Kasumi-1 (cell line): ENCODE measurements at places on chromosomes 3 and 15.

- DNase-seq, result no peak
Measured at GRCh38 chr3:138939561-138940241, 7.2 kb downstream of the FOXL2 start.

GRCh38 chr3:44045476-44046275 lies 196.0 kb upstream of the TOPAZ1 start:
- peak; percentile 89 for DNase-seq

GRCh38 chr3:33936171-33936920 lies 137.9 kb downstream of the PDCD6IP start:
- DNase-seq, result no peak

DNA sequence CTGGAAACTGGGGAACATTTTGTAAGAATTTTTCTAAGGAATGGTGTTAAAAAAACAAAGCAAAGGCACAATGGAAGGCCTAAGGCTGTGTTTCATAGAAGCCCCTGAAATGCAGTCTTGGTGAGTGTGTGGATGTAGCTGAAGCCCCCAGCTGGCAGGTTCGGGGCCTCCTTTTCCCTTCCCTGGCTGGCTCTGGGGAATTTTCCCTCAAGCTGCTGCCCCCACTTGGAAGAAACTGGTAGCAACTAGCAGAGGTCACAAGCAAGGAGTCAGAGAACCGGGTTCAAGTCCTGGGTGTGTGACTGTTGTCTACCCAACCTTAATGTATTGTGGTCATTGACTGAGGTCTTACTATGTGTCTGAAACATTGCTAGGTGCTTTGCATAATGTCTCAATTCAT lies 85.3 kb upstream of the MYZAP start:
- DNase-seq, result no peak

DNA sequence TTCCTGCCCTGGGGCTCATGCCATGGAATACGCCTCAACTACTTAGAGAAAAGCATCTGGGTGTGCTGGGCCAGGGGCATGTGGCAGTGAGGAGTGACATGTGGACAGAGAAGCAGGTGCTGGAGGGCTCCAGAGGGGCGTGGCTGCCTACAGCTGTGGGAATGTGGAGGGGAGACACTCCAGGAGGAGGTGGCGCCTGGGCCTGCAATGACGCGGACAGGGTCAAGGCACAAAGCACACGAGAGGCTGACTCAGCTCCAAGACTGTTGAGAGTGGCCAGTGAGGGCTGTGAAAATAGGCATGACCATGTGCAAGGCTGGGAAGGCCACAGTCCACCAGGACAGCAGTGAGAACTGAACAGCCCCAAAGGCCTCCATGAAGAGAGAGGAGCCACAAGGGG lies 48.5 kb downstream of the PTH1R start:
- no peak for DNase-seq

GRCh38 chr3:27907929-27908328 lies 185.8 kb upstream of the EOMES start:
- no peak for DNase-seq

DNA sequence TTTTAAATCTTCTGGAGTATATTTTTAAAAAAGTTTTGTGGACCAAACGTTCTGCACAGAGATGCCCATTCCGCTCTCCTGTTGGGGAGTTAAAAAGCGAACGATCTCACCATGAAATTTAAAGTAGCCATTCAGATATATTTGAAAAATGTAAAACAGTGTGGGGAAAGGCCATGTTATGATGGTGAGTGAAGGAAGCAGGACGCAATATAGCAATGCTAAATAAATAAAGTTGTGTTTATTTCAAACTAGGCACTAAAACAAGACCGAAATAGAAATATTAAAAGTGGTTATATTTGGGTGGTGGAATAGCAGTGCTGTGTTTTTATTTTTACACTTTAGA lies 327 bp upstream of the CCDC13 start:
- DNase-seq, result no peak

DNA sequence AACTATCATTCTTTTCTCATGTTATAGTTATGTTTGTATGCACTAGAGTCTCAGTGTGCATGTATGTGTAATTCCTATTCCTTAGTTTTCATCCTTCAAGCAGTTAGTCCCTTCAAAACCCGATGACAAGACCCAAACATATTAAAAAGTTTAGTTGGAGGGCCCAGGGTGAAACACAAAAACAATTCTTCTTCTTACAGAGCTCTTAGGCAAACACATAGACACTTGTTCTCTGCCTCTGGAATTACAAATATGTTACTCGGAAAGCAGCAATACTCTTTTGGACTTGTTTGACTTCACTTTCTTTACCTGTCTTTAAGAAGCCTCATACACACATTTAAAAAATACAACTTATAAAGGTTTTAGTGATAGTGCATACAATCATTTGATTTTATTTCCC lies 763 bp upstream of the CNTN6 start:
- DNase-seq, result no peak
